Left forelimb (tissue), 1 donor: ENCODE measurements at places on chromosomes 2 and 18.

- DNase-seq, result no peak
These were observed 279.0 kb upstream of the FIGN start for GRCh38 chr2:164014791-164015190.

- no peak for DNase-seq
These were observed 2.3 kb upstream of the TMEM37 start for GRCh38 chr2:119429225-119429981.

GRCh38 chr18:73848656-73849055 is 299.0 kb downstream of the FBXO15 start:
- DNase-seq, result no peak

- no peak for DNase-seq
These were observed 12.6 kb upstream of the ICA1L start for GRCh38 chr2:202883987-202884675.

DNA sequence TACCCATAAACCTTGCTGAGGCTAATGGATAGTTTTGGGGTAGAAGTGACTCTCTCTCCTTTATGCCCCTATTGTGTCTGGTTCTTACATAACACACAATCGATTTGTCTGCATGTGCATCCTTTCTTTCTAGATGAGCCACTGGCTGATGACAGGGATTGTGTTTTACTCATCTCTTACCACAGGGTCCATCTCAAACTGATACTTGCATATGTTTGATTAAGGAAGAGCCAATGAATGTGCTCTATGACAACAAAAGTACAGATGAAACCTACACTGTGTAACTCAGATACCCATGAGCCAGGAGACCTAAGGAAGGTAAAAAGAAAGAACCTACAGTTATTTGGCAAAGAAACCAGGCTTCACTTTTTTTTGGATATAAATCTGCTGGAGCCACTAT is 13.2 kb upstream of the BZW1 start:
- DNase-seq, result no peak

DNA sequence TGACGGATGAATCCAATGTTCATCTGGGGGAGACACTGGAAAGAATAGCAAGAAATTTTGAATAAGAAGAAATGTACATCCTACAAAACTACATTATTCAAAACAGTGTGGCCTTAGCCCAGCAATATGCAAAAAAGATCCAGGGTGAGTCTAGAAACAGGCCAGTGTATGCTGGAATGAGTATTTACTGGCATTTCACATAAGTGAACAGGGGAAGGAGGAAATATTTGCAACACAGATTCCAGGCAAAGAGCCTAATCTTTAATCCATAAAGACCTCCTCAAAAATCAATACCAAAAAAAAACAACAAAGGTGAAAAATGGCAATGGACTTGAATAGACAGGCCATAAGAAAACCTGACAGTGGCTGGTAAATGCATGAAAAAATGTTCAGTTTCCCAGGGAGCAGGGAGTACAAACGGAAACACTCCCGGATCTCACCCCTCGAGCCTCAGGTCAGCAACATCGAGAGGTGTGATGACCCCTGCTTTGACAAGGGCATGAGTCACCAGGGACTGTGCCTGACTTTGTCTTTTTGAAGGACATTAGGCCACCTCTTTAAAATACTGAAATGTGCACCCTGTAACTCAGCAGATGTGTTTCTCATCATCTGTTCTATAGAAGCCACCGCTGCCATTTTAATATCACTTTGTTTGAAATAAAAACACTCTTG is 12.7 kb upstream of the GPC1 start:
- no peak for DNase-seq

DNA sequence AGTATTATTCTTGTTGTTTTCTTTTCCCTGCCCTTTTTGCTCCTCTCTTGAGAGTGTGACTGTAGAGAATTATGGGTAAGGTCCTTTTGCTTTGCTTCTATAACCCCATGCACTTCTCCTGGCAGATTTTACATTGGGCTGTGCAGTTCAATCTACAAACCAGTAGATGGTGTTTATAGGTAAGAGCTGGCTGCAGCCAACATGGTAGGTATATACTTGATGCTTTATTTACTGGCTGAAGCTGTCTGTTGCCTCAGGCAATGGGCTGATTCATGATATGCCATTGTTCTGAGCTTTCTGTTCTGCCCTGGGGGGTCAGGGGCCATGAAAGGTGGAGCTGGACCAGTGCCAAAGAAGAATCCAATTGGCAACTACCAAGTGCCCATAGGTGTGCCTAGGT is 48.3 kb upstream of the MYL1 start:
- no peak for DNase-seq

DNA sequence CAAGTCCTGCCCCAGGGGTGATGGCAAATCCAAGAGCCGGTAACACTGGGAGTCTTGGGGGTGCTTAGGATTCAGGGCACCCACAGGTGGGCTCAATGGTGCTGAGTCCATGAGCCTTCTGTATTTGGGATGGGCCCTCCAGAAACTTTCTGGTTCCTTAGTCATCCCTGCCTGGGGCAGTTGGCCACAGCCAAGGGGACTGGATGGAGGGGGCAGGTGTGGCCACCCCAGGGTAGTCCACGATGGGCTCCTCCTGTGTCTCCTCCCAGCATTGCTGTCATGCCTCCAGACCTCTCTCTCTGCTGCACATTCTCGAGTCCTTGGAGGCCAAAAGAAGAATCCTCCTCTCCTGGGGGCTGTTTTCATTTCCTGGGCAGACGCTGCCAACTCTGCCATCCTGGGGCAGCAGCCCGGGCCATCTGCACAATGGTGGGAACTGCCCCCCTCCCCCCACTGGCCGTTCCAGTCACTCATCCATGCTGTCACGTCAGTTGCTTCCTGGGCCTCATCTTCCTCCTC is 158.0 kb upstream of the TWIST2 start:
- DNase-seq, result no peak

GRCh38 chr2:138581909-138582308 is 80.3 kb downstream of the SPOPL start:
- no peak for DNase-seq

GRCh38 chr2:232147440-232148077 is 186.0 kb downstream of the DIS3L2 start:
- no peak for DNase-seq

DNA sequence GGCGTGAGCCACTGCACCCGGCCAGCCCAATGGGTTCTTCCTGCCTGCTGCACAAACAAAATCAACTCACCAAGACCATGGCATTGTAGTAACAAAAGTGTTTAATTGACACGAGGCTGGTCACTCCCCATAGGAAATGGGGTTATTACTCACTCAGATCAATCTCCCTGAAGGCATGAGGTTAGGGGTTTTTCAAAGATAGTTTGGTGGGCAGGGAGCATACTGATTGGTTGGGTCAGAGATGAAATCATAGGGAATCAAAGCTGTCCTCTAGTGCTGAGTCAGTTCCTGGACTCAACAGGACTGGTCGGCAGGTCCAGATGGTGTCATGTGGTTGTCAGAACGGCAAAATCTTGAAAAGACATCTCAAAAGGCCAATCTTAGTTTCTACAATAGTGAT is 122.1 kb downstream of the TMEM17 start:
- DNase-seq, result no peak

- no peak for DNase-seq
These were observed 1.9 kb downstream of the PIEZO2 start for GRCh38 chr18:11147371-11147951.

DNA sequence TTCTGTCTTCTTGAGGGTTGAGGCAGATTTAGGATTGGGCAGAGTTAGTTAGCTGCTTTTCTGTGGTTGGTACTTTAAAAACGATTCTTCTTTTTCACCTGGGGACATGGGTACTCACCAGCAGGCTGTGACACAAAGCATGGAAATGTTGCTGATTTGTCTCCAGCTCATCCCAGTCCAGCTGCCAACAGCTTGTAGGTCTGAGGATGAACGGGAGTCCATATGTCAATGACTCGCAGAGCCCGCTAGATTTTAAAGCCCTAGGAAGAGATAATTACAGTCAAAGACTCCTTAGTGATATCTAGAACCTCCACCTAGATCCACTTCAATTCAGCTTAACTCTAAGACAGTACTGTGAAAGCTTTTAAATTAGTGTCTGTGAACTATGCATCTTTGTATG is 20.8 kb downstream of the DOK1 start:
- DNase-seq, result no peak

GRCh38 chr2:36461039-36461681 is 105.6 kb downstream of the CRIM1 start:
- no peak for DNase-seq

GRCh38 chr2:216064014-216064630 is 17.5 kb downstream of the PECR start:
- no peak for DNase-seq

- DNase-seq, result no peak
These were observed 26.4 kb downstream of the CAPN13 start for GRCh38 chr2:30780776-30781330.

DNA sequence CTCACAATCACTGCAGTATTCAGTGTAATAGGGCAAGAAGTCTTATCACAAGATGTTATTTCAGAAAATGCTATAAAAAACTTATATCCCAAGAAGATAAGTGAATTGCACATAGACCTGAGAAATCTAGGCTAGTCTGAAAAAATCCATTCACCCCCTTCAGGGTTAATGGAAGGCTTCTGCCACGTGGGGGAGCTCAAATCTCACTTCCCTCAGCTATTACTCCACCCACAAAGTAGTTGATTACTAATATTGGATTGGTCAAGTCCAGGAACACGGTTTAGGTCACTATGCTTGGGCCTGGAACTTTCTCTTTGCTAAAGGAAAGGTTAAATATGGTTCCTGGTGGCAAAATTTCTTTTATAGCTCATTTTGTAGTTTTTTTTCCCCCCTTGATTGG is 51.2 kb upstream of the ADAM23 start:
- DNase-seq, result no peak

DNA sequence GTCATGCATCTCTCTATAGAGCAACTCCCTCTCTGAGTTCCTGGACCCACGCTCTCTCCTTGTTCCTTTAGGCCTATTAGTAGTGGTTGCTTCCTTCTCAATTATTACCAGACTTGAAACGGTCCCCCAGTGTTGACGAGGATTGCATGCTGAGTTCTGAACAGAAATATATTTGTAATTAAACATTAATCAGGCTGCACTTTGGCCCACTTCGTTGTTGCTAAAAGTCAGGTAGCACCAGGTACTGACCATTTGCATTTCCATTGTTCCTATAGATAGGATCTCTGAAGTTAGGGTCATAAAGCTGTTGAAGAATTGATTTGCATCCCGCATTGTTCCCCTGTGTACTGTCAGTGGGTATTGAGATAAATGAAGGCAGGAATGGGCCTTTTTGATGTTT is 36.9 kb upstream of the TTR start:
- no peak for DNase-seq

DNA sequence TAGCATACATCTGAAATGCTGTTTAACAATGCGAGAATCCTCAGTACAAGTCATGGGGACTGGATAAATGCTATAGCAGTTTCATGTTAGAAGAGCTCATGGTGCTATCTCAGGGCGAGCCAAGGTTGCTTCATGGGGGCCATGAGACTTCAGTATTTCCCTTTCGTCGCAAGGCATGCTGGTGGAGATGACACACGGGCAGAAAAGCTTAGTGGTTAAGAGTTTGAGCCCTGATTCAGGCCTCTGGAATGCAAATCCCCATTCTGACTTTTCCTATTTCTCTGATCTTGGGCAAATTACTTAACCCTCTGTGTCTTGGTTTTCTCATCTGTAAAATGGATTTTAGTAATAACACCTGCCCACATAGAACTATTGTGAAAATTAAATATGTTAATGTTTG is 57.4 kb upstream of the EPHA4 start:
- DNase-seq, result no peak
